ENCODE measurements at places on chromosomes 6 and 20.

- no peak for DNase-seq
These were observed 17.9 kb upstream of the ANKRD60 start for GRCh38 chr20:58246346-58246745.

DNA sequence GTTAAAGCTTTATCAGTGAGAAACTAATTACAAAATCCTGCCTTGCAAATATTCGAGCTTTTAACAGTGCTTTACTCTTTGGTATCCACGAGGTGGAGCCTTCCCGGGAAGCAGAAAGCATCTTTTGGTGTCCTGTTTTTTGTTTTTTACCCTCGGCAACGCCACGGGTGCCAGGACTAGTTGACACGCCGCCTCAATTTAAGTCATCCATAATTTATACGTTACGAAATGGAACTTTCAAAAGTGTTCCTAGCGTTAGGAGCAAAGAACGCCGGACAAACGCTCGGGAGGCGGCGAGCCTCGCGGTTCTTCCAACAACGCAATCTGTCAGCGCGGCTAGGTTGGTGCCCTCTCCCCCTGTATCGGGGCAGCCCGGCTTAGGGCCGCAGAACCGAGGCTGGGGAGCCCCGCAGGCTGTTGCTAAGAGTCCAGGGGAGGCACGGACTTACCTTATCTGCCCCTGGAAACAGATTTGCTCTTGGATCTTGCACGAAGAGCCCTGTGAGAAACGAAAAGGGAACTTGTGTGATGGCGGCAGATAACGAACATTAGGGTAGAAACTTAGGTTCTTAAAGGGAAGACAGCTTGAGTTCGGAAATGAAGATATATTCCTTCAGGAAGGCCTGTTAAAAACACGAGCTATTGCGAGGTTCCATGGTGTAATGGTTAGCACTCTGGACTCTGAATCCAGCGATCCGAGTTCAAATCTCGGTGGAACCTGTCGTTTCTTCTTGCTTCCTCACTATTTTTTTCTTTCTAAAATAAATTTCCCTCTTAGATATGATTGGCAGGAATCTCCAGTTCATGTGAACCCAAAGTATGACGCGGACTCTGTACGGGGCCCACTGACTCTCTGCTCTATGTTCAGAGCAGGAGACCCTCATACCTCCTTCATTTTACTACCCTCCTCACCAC, 46.2 kb upstream of the ZNF184 start:
- DNase-seq, result no peak

- no peak for DNase-seq
These were observed 678.1 kb upstream of the MANEA start for GRCh38 chr6:94899191-94899590.

GRCh38 chr6:24883618-24884017, 52.1 kb downstream of the RIPOR2 start:
- no peak for DNase-seq

- DNase-seq, result peak; percentile 89
These were observed 98.5 kb downstream of the TFAP2A start for GRCh38 chr6:10316373-10316721.

DNA sequence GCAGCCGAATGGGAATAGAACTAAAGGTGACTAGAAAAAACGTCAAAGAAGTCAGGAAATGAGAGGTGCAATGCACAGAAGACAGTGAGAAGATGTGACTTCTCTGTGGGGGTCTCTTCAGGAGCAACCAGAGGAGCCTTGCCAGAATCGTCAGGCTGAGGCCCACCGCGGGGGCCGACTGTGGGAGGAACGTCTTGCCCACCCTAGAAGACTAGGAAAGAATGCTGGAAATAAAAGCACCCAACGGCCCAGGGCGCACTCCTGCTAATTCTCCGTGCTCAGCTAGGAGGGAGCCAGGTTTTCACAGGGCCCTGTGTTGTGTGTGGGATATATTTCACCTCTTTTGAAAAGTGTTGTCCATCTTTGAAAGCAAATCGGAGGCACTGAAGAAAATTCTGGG, 129.2 kb downstream of the SMOC2 start:
- DNase-seq, result no peak

- DNase-seq, result no peak
These were observed 189.7 kb downstream of the PACRG start for GRCh38 chr6:162917506-162917905.

DNA sequence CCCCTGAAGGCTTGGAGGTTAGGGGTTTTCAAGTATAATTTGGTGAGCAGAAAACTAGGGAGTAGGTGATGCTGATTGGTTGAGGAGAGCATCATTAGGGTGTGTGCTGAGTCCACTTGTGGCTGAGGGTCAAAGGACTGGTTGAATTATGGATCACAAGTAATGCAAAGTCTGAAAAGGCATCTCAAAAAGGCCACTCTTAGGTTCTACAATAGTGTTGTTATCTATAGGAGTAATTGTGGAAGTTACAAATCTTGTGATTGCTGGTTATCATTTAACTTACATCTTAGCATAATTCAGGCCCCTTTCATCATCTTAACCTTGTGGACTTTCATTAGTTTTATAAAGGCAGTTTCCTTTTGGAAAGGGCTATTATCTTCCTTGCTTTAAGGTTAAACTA, 60.8 kb downstream of the UBR2 start:
- DNase-seq, result no peak

GRCh38 chr6:11204005-11204399, 28.5 kb downstream of the NEDD9 start:
- no peak for DNase-seq

GRCh38 chr6:53623497-53623896, 42.1 kb downstream of the KLHL31 start:
- DNase-seq, result no peak

DNA sequence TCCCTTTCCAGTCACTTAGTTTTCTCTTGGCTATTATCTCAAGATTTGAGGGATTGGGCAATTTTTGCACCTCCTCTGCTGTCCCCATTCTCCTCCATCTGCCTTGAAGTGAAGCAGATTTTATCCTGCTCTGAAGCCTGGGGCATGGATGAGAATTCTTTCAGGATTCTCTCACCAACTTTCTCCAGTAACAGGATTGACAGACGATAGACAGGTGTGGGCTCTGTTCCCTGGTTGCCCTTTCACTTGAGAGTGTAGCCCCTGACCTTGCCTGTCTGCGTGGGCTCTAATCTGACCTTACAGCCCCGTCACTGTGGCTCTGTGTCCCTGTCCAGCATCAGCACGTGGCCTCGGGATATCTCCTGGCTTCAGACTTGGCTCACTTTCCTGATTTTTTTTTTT, 27.1 kb downstream of the CDYL start:
- no peak for DNase-seq
